ENCODE measurements at places on chromosomes 7 and 10. TPM values are rescaled to one million over a fixed set of nuclear protein-coding genes. Genes with fewer than 3 reads are reported as not detected.

TFR2 gene
- 1.6 TPM for total RNA-seq

EN2 gene
- total RNA-seq, result not detected

RHEB gene
- 238 TPM for total RNA-seq

VSTM4 gene
- not detected for total RNA-seq

CHAT gene
- not detected for total RNA-seq

RTKN2 gene
- 7.9 TPM for total RNA-seq

DNA sequence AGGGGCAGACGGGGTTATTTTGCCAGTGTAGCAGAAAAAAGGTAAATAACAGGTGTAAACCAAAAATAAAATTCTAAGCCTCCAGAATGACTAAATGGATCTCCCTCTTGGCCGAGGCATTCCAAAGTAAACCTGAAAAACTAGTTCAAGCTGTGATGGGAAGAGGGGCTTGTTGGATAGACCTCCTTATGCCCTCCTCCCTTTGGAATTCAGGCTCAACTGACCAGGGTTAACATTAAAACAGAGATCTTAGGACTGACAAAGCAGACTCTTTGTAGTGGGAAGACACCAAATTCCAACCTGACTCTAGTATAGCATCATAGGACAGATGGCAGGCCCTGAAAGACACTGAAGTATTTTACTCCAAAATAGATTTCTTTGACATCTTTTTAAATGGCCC, 113.8 kb upstream of the ITGB1 start:
- no peak for DNase-seq

GRCh38 chr10:23496727-23497126, 57.9 kb downstream of the OTUD1 start:
- no peak for DNase-seq

GRCh38 chr10:1627945-1628344, 109.4 kb downstream of the ADARB2 start:
- no peak for DNase-seq

DNA sequence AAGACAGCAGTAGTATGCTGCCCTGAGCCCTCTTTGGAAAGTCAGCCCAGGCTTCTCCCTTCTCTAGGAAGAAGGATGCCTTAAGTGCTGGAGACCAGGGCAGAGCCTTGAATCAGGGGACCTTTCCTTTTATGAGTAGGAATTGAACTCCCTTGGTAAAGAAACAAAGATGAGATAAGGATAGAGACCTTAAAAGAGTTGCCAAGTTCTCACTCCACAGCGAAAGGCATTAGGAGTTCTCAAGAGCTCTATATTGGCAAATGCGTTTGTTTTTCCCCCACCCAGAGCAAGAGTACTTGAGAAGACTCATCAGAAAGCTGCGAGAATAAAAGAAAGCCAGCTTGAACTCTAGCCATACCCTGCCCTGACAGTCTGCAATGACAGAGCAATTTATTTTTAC, 72.9 kb upstream of the OGDHL start:
- no peak for DNase-seq

DNA sequence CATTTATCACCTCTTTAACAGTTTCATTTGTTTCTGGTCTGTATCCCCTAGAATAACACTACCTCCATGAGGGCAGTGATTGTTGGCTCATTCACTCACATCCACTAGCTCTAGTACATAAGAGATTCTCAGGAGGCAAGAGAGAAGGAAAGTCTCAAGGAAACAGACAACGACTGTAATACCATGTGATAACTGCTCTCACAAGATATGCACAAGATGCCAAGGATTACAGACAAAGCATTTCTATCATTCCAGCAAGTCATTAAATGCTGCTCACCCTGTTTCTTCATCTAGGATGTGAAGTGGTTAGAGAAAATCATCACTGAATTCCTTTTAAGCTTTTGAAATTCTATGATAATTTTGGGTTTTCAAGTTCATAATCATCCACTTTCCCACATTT, 115.3 kb downstream of the HIBADH start:
- DNase-seq, result no peak

- DNase-seq, result peak; percentile 82
Observed at GRCh38 chr10:79090134-79090803, 21.5 kb downstream of the ZMIZ1 start.

DNA sequence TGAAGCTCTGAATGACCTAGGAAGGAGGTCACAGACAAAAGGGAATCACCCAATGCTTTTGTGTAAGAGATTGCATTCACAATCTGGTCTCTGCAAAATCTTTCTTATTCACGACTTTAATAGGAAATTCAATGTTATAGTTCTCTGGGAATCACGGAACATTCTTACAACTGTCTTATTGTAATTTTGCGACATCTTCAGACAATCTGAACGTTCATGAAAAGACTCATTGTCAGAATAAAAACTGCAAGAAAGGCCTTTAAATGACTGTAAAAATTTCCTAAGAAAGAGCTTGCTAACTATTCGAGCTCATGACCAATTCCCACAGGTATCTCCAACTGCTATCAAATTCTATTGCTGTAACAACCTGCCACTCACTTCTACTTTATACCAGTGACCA, 130.7 kb downstream of the DGKI start:
- DNase-seq, result no peak

GRCh38 chr7:156582591-156583123, 57.9 kb upstream of the RNF32 start:
- peak; percentile 5 for DNase-seq

- DNase-seq, result peak; percentile 65
Observed at GRCh38 chr7:1961701-1962276, 271.0 kb downstream of the MAD1L1 start.

GRCh38 chr7:64889686-64890162, 13.3 kb upstream of the ZNF273 start:
- DNase-seq, result no peak

GRCh38 chr10:97778452-97779302, 6.9 kb upstream of the SFRP5 start:
- DNase-seq, result no peak

- no peak for DNase-seq
Observed at GRCh38 chr10:113038183-113038582, 88.1 kb downstream of the TCF7L2 start.

GRCh38 chr10:14093730-14094484, 236.8 kb downstream of the FRMD4A start:
- peak; percentile 32 for DNase-seq

DNA sequence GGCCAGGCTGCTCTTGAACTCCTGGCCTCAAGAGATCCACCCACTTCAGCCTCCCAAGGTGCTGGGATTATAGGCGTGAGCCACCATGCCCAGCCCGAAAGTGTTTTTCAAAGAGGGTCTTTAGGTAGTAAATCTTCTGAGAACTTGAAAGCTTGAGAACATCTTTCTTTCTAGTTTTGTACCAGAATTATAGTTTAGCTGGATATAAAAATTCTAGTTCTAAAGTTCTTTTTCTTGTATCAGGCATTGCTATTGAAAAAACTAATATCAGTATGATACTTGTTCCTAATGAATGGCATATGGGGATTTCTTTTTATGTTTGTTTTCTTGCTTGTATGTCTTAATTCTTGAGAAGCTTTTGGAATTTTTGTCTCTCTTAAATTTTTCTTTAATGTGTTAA, 43.2 kb downstream of the TLX1 start:
- DNase-seq, result no peak

Data from M059J (cell line).